ENCODE measurements at places on chromosomes 2 and 18.

- no peak for DNase-seq
These were observed 44.3 kb downstream of the ZNF516 start for GRCh38 chr18:76450452-76451395.

DNA sequence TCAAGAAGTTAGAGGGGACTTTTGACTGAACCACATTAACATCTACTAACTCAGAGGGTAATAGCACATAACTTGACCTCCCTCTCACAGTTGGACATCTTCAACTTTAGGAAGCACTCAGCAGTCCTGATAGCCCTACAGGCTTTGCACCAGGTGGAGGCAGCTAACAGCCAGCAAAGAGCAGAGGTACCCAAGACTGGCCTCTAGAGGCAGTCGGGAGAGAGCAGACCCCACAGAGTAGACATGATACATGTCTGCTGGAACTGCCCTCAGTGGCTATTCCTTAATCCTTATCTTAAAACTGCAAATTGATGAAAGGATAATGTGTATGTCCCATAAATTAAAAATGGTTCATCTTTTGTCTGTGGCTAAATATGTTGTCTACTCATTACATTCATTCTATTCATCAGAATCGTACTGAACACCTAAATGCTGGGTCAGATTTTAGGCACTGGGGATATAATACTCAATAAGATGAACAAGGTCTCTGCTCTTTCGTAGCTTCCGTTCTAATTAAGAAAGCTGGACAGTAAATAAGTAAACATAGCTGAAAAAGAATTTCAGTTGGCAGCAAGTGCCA is 49.8 kb downstream of the CAB39 start:
- DNase-seq, result peak; percentile 26

- DNase-seq, result no peak
These were observed 272.9 kb downstream of the SLC8A1 start for GRCh38 chr2:40178971-40179370.

DNA sequence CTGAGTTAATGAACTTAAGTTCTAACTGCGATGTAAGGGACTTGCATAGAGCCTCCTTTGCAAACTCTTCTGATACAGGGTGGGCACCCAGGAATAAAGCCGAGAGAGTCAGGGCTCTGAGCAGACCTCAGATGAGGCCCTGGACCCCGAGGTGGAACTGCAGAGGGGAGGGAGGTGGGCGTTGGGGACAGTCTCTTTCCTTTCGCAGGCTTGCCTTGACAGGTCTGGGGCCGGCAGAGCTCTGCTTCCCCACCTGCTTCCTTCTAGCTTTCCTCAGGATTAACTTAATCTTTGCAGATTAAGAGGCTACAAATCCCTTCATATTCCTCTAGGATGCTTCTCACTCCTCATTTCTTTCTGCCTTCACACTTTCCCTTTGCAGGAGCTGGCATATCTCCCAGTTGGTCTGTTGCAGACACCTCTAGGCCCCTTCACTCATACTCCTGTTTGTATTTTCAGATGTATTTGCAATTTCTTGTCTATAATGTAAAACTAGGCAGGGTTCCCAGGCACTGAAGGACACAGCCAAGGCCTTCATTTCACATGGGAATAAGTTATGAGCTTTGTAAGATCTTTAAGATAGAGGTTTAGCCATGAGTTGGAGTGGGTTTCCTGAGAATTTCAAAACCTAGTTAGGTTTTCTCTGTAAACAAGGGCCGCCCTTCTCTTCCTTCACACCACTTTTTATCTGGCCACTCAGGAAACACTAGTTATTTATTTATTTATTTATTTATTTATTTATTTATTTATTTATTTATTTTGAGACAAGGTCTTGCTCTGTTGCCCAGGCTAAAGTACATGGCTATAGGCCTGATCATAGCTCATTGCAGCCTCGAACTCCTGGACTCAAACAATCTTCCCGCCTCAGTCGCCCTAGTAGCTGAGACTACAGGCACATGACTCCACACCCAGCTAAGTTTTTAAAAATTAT is 70.9 kb downstream of the MTCL1 start:
- no peak for DNase-seq

DNA sequence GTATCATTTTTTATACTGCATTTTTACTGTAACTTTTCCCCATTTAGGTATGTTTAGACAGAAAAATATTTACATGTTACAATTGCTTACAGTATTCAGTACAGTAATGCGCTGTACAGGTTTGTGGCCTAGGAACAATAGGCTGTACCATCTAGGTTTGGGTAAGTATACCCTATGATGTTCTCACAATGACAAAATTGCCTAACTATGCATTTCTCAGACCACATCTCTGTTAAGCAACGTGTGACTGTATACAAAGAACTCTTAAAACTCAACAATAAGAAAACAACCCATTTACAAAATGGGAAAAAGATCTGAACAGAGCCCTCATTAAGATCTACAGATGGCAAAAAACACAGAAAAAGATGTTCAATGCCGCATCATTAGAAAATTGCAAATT is 29.4 kb downstream of the FAM210A start:
- no peak for DNase-seq

DNA sequence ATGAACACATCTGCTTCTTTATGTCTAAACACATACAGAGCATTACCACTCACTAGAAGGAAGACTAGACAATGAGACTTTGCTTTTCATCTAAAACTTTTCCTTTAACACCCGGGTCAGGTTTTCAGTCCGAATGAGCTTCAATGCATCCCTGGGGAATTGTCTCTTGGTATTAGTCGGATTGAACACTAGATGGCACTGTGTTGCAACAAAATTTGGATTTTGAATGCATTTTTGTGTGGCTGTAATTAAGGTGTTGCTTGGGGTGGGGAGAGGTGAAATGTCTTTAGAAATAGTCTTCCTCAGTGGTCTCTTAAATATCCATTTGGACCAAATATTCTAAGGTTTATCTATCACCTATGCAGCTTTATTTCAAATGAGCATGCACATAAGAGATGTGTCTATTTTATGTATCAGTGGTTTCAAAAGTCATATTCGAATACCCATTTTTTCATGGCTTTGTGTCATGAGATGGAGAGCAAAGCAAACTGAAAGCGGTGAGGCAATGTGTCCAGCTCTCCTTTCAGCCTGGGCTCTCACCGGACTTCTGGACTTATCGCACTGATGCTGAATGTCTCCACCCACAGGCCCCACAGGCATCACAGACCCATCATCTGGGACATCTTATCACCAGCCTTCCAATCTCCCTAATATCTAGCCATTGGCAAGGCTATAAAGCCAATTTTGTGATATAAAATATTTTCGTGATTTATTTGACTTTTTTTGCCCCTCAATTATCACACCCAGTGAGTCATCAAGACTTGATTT is 510.3 kb downstream of the RNF144A start:
- no peak for DNase-seq

GRCh38 chr2:227607941-227608340 is 6.7 kb downstream of the SCYGR3 start:
- no peak for DNase-seq

GRCh38 chr2:157259386-157259785 is 1.9 kb downstream of the GALNT5 start:
- DNase-seq, result no peak

- no peak for DNase-seq
These were observed 122.7 kb downstream of the LAMA1 start for GRCh38 chr18:6994771-6995430.

- no peak for DNase-seq
These were observed 60.3 kb downstream of the STEAP3 start for GRCh38 chr2:119283873-119284331.

GRCh38 chr2:75130171-75130570 is 69.1 kb downstream of the TACR1 start:
- DNase-seq, result no peak

GRCh38 chr2:161981679-161982250 is 92.2 kb downstream of the DPP4 start:
- no peak for DNase-seq

DNA sequence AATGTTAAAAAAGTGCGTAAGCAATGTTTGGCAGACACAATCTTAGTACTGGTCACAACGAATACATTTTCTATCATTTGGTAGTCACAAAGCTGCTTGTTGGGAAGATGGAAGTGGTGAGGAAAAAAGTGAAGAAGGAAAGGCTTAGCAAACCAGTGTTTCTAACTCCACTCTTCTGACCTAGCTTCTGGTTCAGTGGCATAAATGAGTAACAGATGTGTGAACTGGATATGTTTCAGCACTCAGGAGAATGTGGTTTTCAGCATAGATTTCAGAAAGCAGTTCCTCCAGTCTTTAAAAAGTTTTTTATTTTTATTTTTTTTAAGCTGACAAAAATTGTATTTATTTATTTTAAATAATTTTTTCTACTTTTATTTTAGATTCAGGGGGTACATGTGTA is 357.1 kb downstream of the CPS1 start:
- DNase-seq, result no peak

- DNase-seq, result no peak
These were observed 83.8 kb downstream of the LRATD1 start for GRCh38 chr2:14716319-14716718.

DNA sequence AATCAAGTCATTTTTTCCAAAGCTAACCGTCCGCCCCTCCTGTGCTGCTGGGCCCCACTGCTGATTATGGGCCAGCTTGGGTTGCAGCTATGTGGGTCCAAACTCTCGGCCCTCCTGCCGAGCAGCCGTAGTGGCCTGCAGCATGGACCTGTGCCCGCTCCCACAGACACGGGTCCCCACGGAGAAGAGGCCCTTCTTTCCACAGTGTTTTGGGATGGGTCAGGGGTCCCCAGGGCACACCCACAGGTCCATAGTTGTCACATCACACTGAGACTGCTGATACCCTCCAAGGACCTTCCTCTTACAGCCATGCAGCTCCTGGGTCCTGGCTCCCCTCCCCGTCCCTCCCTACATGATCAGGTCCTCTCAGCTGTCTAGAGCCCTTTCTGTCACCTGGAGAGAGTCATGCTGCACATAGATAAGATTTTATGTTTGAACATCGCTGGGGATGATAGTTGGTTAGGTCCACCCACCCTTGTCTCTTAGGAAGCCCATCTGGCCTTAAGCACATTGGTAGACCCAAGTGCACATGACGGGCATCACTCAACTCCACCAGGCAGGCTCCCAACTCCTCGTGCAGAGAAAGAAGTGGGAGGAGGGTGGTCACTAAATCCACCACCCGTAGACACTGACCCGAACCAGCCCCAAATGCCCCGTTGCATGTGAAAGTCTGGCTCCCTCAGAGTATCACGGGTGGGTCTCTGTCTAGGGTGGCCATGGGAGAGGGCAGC is 17.5 kb downstream of the GPR55 start:
- DNase-seq, result no peak

DNA sequence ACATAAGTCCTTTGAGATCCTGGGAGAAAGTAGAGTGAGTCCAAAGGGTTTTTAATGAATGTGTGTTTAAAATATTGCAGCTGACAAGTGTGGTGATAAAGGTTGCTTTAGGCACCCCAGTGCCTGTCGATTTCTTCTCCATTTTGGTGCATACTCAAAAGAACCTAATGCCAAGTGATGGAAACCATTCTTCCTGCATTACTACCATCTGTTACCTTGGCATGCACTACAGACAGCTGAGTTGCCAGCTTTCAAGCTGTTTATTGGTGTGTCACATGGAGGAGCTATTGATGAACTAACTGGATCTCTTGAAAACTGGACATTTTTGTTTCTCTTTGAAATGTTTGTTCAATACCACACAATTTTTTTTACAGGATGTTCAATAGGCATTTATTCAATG is 350.0 kb downstream of the AKAIN1 start:
- DNase-seq, result no peak

DNA sequence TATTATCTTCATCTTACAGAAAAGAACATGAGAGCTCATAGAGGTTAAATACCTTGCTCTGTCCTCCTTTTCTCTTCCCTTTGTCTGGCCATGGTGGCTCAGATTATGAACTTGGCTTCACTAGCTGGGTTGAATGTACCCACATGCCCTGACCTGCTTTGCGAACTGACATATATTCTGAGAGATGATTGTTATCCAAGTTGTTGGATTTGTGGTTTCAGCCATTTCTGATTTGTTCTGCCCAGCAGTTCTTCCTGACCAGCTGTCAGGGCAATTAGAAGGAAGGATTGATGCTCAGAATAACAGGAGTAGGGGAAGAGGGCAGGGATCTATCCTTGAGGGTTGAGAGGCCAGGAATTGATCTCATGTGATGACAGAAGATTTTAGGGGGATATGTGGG is 236.8 kb upstream of the FAM98A start:
- DNase-seq, result no peak

- no peak for DNase-seq
These were observed 73.6 kb downstream of the FSHR start for GRCh38 chr2:49080681-49081080.

DNA sequence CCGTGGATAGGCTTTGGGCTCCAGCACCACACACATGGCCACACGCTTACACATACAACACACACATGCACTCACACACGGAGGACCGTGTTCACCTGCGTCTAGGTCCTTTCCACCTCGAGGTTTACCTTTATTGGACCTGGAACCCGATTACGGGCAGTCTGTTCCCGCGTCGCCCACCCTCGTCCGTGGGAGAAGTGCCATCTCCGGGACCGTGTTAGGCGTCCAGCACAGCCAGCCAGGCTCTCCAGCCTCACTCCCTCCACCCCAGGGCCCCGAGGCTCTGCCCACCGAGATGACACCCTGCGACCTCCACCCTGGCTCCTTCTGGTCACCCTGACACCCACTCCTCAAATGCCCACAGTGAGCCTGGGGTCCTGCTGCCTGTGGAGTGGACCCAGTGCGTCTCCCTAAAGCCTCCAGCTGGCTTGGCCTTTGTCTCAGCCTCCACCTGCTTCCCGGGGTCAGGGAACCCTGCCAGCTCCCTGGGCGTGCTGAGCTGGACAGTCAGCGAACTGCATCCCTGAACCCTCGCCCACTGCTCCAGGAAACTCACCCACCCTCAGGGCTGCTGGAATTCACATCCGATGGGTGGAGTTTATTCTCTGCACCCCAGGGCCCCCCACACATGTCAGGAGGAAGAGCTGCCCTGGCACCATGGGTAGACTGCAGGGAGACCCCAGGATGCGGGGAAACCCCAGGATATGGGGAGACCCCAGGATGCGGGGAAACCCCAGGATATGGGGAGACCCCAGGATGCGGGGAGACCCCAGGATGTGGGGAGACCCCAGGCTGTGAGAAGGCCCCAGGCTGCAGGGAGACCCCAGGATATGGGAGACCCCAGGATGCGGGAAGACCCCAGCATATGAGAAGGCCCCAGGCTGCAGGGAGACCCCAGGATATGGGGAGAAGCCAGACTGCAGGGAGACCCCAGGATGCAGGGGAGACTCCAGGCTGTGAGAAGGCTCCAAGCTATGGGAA is 33.0 kb downstream of the ADI1 start:
- no peak for DNase-seq

GRCh38 chr2:181812106-181812743 is 79.3 kb upstream of the ITPRID2 start:
- DNase-seq, result no peak
